ENCODE measurements at places on chromosomes 13 and 19. TPM values are rescaled to one million over a fixed set of nuclear protein-coding genes. Genes with fewer than 3 reads are reported as not detected.

DNA sequence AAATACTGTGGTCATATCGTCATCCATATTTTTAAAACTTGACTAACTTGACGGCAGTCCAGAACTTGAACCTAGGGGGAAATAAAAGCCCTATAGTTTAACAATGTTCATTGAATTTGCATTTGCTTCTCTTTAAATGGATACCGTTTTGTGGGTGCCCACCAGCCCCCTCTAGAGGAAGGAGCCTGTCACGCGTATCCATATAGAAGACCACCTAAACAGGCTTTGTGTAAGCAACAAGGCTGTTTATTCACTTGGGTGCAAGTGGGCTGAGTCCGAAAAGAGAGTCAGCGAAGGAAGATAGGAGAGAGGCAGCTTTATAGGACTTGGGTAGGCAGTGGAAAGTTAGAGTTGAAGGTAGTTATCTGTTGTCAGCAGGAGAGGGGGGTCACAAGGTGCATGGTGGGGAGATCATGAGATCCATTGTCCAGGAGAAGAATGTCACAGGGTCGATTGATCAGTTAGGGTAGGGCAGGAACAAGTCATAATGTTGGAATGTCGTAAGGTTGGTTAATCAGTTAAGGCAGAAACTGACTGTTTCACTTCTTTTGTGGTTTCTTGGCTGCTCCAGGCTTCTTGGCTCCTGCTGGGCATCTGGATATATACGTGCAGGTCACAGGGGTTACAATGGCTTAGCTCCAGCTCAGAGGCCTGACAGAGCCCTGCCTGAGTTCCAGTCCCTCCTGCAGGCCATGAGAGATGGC is 42.5 kb upstream of the ANKRD10 start:
- DNase-seq = no peak

GRCh38 chr13:106133025-106133424 is 402.4 kb downstream of the EFNB2 start:
- DNase-seq = no peak

GRCh38 chr13:86909318-86909717 is 761.9 kb upstream of the SLITRK5 start:
- DNase-seq = no peak

DNA sequence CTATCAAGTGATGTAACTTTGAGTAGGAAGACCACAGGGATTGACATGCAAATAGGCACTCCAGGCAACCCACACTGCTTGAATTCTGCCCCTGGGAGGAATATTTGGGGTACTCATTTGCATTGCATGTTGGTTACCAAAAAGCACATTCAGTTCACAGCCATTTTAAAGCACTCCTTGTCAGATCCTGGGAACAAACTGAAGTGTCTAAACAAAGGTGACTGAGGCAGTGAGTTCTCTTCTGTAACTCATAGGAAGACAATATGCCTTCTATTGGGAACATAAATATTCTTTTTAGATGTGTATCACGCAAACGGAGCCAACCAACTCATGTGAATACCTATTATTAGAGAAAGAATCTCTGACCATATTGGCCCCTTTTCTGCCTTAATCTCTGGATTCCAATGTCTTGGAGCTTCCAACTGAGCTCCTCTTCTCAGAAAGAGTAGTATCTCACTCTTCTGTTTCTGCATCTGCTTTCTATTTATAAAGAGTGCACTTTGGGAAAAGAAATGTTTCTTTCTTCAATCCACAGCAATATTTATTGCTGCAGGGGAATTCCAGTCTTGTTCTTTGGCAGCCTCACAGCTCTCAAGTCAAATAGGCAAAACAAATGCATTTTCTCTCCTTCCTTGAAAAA is 125.7 kb upstream of the NBEA start:
- DNase-seq = no peak

GRCh38 chr19:42409477-42409876 is 17.7 kb downstream of the LIPE start:
- DNase-seq = no peak

GRCh38 chr13:74795526-74795925 is 661.3 kb upstream of the KLF12 start:
- no peak for DNase-seq

DNA sequence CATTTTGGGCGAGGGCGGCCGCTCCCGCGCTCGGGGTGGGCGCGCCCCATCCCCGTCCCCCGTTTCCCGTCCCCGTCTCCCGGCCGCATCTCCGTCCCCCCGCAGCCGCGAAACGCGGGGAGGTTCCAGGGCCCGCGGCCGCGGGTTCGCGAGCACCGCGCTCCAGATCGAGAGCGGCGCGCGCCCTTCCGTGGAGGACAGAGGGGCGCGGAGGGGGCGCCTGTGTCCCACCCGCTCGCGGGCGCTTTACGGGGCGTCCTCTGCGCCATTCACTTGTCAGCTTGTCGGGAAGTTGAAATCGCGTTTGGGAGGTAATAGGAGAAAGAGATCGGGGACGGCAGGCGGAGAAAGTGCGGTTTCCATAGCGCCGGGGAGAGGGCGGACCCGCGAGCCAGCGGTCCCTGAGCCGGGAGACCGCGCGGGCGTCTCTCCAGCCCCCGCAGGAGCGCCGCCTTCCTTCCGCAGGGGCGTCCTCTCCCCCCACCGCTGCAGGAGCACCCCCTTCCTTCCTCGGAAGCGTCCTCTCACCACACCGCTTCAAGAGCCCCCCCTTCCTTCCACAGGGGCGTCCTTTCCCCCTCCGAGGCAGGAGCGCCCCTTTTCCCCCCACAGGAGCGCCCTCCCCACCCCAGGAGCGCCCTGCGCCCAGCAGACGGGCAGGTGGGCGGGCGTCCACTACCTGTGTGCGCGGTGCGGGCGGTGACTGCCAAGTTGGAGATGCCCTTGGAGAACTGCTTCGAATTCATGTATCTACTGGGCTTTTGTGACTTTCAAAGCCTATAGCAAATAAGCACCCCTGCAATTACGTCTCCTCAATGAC is 962 bp upstream of the IRS2 start:
- DNase-seq = no peak

Gene MCEMP1
- 0.44 TPM for polyA plus RNA-seq

DNA sequence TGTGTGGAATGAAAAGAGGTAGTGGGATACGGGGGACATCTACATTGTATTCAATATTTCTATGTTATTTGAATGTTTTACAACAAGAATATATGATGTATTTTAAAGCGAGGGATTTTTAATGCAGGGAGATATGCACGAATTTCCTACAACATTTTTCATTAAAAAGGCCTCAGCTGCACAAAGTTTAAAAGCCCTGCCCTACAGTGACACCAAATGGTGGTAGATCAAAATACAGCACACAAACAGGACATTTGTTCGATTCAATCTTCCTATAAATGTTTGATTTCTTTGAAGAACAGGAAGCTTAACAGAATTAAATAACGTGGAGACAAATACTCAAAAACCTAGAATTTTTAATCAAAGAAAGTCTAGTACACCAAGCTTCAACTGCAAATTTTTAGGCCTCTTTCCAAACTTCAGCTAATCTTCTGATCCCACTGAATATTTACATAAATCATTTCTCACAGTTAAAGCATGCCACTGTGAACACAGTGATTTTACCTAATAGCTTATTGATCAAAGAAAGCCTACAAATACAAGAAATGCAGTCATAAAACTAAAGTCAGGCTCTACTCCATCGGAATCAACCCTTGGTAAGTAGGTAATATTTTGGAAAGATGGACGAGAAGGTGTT is 257.2 kb downstream of the DIAPH3 start:
- no peak for DNase-seq

GRCh38 chr19:31676271-31677004 is 327.2 kb upstream of the TSHZ3 start:
- DNase-seq = no peak

Gene TEX101
- polyA plus RNA-seq = not detected

GRCh38 chr19:19051478-19052213 is 12.1 kb upstream of the SLC25A42 start:
- no peak for DNase-seq

DNA sequence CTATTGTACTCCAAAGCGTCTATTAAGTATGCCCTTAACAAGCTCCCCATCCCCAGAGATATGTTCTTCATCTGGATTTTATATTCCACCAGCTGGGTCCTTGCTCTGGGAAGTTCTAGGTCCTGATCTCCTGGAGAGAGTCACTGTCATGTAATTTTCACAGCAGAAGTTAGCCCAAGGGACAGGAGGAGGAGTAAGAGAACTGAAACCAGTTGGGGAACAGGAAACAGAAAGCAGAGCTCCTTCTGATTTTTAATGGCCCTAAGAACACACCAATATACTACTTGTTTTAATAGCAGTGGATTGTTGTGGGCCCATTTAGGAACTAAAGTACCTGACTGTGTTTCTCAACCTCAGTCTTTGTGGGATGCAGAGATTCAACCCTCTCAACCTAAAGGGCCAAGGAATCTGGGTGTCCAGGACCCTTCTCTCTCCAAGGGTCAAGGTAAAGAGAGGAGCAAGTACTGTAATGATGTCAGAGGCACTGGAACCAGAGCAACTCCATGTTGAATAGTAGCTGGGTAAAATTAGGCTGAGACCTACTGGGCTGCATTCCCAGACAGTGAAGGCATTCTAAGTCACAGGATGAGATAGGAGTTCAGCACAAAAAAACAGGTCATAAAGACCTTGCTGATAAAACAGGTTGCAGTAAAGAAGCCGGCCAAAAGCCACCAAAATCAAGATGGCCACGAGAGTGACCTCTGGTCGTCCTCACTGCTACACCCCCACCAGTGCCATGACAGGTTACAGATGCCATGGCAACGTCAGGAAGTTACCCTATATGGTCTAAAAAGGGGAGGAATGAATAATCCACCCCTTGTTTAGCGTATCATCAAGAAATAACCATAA is 8.1 kb upstream of the FPR3 start:
- no peak for DNase-seq

Gene LYPD5
- polyA plus RNA-seq = 0.42 TPM

Gene RFX1
- 7.8 TPM for polyA plus RNA-seq

Data from right renal cortex interstitium (tissue), 3 donors.